Right atrium auricular region (tissue), 2 donors: ENCODE measurements at places on chromosomes 5 and 9. TPM values are rescaled to one million over a fixed set of nuclear protein-coding genes. Genes with fewer than 3 reads are reported as not detected.
A peak's percentile ranks its signal among the peaks of the same experiment; 100 is the strongest.

DNA sequence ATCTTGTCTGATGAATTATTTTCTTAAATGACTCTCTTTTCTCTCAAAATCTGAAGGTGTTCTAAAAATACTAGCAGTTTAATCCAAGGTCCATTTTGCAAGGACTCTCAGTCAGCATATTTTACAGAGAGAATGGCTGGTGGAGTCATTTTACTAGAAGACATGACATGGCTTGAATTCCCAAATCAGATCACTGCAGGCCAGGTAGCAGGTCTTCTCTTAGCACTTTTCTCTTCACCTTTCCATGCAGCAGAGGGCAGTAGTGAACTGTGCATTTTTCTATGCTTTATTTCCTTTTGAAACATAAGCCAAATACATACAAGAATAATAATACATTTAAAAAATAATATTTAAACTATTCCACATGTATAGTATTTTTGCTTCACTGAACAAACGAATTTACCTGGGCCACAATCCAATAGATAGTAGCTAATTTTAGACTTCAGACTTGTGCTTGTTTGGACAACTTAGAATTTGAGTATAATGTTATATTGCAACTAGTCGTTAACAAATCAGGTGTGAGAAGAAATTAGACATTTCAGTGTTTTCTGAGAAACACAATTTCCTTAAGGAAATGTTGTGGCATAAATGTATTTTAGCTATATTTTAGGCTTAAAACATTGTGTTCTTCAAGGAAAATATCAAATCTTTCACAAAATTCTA, 289.4 kb upstream of the DAB2 start:
- no peaks in the 10 kb centered on the region for H3K27me3 ChIP-seq
- H3K4me3 ChIP-seq = no peak overlapping the region
- no peak for DNase-seq
- H3K4me1 ChIP-seq = no peaks in the 10 kb centered on the region

- peaks cover 7% of the 10 kb centered on the region for H3K36me3 ChIP-seq
- H3K27me3 ChIP-seq = no peaks in the 10 kb centered on the region
- peaks cover 15% of the 10 kb centered on the region for H3K4me1 ChIP-seq
- DNase-seq = no peak
Observed at GRCh38 chr5:77080905-77081304, 6.2 kb downstream of the ZBED3 start.

DAB2 gene
- total RNA-seq = 17.5 TPM

GRCh38 chr5:156096259-156096658, 230.7 kb upstream of the SGCD start:
- H3K27me3 ChIP-seq = no peaks in the 10 kb centered on the region
- H3K27ac ChIP-seq = no peak overlapping the region
- no peak for DNase-seq
- no peaks in the 10 kb centered on the region for H3K36me3 ChIP-seq
- H3K4me1 ChIP-seq = no peaks in the 10 kb centered on the region

PHF24 gene
- total RNA-seq = not detected

- H3K27ac ChIP-seq = peak overlapping the region; percentile 86
- peak overlapping the region; percentile 4 for H3K4me3 ChIP-seq
- peaks cover 3% of the 10 kb centered on the region for H3K4me1 ChIP-seq
- no peaks in the 10 kb centered on the region for H3K36me3 ChIP-seq
- peak; percentile 96 for DNase-seq
Observed at GRCh38 chr9:131402738-131403492, 9.0 kb downstream of the PRRC2B start.

DNA sequence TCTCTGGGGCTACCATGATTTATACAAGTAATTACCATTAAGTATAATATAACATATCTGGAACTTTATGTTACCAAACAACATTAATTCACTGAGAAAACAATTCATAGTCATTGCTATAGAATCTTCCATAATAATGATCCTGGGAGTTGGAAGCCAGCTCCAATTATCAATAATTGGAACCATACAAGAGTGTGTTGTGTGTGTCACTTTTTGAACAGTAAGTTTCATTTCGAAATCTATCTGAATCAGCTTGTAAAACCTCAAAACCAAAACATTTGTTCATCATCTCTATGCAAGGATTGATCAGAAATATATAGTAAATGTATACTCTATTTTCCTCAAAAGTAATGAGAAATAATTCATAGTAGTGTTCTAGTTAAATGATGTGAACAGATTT, 348.1 kb downstream of the ARL15 start:
- H3K4me1 ChIP-seq = no peaks in the 10 kb centered on the region
- H3K27me3 ChIP-seq = no peaks in the 10 kb centered on the region

OTP gene
- not detected for total RNA-seq

DNA sequence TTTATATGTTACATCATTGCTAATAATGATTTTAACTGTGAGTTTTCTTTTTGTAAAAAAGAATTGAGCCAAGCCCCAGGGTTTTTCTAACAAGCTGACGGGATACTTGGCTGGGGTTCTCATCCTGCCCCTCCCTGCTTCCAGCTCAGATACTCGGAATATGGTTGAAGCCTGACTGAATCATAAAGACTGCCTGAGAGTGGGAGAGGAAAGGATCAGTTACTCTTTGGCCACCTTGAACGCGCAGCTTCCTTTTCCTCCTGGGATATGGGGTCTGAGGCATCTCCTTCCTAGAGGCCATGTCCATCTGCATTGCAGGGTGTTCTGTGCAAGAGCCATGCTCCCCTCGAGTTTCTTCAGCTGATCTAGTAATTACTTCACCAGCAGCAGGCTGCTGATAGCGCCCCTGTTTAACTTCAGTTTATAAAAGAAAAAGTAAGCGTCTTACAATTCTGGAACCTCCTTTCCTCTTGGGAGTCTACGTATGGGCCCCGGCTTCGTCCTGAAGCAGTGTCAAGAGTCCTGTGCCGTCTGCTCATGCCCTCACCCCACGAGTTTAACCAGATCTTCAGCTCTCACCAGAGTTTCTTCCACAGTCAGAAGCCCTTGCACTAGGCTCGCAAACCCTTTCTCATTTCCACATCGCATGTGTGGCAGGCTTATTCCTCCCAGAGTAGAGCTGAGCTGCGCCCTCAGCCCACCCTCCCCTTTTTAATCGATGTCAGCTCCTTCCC, 130.0 kb downstream of the MVB12B start:
- no peaks in the 10 kb centered on the region for H3K27me3 ChIP-seq
- H3K4me1 ChIP-seq = no peaks in the 10 kb centered on the region

- no peak overlapping the region for H3K4me3 ChIP-seq
- H3K27ac ChIP-seq = no peak overlapping the region
- H3K27me3 ChIP-seq = no peaks in the 10 kb centered on the region
- no peak for DNase-seq
- peaks cover 43% of the 10 kb centered on the region for H3K36me3 ChIP-seq
- no peaks in the 10 kb centered on the region for H3K4me1 ChIP-seq
Observed at GRCh38 chr9:32422237-32422806, 37.9 kb downstream of the ACO1 start.

- no peaks in the 10 kb centered on the region for H3K4me1 ChIP-seq
- no peak overlapping the region for H3K4me3 ChIP-seq
- no peak overlapping the region for H3K27ac ChIP-seq
- no peaks in the 10 kb centered on the region for H3K36me3 ChIP-seq
Observed at GRCh38 chr5:99315413-99316183, 386.8 kb upstream of the CHD1 start.

- DNase-seq = no peak
- no peak overlapping the region for H3K27ac ChIP-seq
- no peak overlapping the region for H3K4me3 ChIP-seq
- no peaks in the 10 kb centered on the region for H3K27me3 ChIP-seq
- no peaks in the 10 kb centered on the region for H3K4me1 ChIP-seq
Observed at GRCh38 chr5:138884554-138884953, 9.4 kb upstream of the LRRTM2 start.

DNA sequence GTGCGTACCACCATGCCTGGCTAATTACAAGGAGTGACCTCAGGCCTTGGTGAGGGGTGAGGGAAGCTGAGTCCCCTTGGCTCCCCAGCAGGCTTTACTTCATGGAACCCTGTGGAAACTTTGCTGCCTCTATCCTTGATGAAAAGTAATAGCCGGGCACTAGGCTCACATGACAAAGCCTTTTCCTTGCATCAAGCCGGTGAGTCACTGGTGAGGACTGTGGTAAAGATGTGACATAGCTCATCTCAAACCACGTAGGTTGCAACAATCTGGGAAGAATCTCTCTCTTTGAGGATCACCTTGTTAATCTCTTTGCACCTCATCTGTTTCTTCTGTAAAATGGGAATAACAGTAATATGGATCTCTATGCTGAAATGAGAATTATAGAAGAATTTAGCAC, 116.3 kb upstream of the SLC25A48 start:
- no peak overlapping the region for H3K27ac ChIP-seq
- no peak for DNase-seq
- H3K36me3 ChIP-seq = no peaks in the 10 kb centered on the region
- no peak overlapping the region for H3K4me3 ChIP-seq
- no peaks in the 10 kb centered on the region for H3K4me1 ChIP-seq
- no peaks in the 10 kb centered on the region for H3K27me3 ChIP-seq

LCN2 gene
- total RNA-seq = not detected

DNA sequence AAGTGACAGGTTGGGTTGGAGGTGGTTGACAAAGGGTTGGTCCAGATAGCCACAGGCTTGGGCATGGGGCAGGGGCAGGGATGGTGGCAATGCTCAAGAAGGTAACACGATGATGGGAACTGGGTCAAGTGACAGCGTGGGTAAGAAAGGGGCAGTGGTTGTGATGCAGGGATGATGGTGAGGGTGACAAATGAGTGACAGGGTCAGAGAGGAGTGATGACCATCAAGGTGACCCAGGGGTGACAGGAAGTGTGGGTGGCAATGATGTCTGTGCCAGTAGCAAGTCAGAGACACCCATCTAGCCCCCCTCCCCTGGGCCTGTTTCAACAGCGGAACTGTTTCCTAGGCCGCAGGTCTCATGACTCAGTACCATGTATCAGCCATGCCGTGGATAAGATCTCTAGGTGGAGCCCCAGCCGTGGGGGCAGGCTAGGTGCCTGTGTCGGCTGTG, 20.5 kb downstream of the AQP3 start:
- no peak overlapping the region for H3K27ac ChIP-seq
- no peak overlapping the region for H3K4me3 ChIP-seq
- no peaks in the 10 kb centered on the region for H3K27me3 ChIP-seq
- no peaks in the 10 kb centered on the region for H3K4me1 ChIP-seq

GRCh38 chr5:73116506-73116905, 3.9 kb upstream of the TMEM171 start:
- no peak overlapping the region for H3K4me3 ChIP-seq
- no peak overlapping the region for H3K27ac ChIP-seq
- no peaks in the 10 kb centered on the region for H3K36me3 ChIP-seq

F2RL1 gene
- total RNA-seq = 3.1 TPM

RNF208 gene
- total RNA-seq = 5.9 TPM

- H3K36me3 ChIP-seq = no peaks in the 10 kb centered on the region
- H3K27ac ChIP-seq = no peak overlapping the region
- H3K4me1 ChIP-seq = no peaks in the 10 kb centered on the region
- no peaks in the 10 kb centered on the region for H3K27me3 ChIP-seq
- DNase-seq = no peak
Observed at GRCh38 chr5:103690676-103691075, 128.1 kb upstream of the NUDT12 start.

DNA sequence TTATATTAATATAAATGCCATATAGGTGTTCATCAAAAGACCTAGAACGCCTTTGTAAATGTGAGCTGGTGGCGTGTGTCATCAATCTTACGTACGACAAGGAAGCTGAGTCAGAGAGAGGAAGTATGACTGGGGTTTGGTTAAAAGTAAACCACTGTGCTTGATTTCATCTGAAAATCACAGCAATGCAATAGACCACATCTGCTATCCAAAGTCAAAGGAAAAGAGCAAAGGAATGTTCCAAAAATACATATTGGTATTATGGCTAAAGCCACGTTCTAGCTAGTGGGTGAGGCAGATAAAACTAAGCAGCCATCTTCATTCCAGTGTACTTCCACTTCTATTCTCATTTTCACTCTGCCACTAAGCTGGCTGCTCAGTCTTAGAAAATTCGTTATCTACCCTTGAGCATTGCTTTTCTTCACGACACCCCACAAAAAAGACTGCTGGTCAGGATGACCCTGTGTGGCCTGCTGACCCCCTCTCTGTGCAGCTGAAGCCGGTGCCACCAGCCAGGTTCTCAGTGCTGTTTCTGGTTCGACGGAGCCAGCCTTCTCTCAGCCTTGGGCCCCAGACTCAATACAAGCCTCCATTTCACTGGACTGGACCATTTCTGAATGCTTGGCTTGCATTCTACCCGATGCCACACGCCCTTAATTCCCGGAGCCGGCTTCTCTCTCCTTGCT, 23.8 kb downstream of the SHC3 start:
- DNase-seq = no peak
- H3K4me3 ChIP-seq = no peak overlapping the region
- no peak overlapping the region for H3K27ac ChIP-seq
- H3K4me1 ChIP-seq = no peaks in the 10 kb centered on the region
- no peaks in the 10 kb centered on the region for H3K36me3 ChIP-seq

- H3K4me1 ChIP-seq = no peaks in the 10 kb centered on the region
- DNase-seq = no peak
- no peak overlapping the region for H3K27ac ChIP-seq
- H3K27me3 ChIP-seq = no peaks in the 10 kb centered on the region
- no peaks in the 10 kb centered on the region for H3K36me3 ChIP-seq
Observed at GRCh38 chr5:10339058-10339811, 14.3 kb upstream of the MARCHF6 start.

NUP155 gene
- 9.3 TPM for total RNA-seq

PPP1R2B gene
- total RNA-seq = not detected

- no peak overlapping the region for H3K4me3 ChIP-seq
- peaks cover 7% of the 10 kb centered on the region for H3K36me3 ChIP-seq
- H3K27ac ChIP-seq = peak overlapping the region; percentile 42
- H3K27me3 ChIP-seq = no peaks in the 10 kb centered on the region
- H3K4me1 ChIP-seq = no peaks in the 10 kb centered on the region
- no peak for DNase-seq
Observed at GRCh38 chr5:157390551-157391297, 69.3 kb upstream of the NIPAL4 start.

- H3K4me3 ChIP-seq = no peak overlapping the region
- H3K27ac ChIP-seq = no peak overlapping the region
- no peak for DNase-seq
- peaks cover 38% of the 10 kb centered on the region for H3K4me1 ChIP-seq
- H3K36me3 ChIP-seq = no peaks in the 10 kb centered on the region
- H3K27me3 ChIP-seq = no peaks in the 10 kb centered on the region
Observed at GRCh38 chr9:127781806-127782205, 3.3 kb upstream of the SH2D3C start.

GRCh38 chr5:157444224-157444623, 15.8 kb upstream of the NIPAL4 start:
- no peak overlapping the region for H3K4me3 ChIP-seq
- H3K4me1 ChIP-seq = no peaks in the 10 kb centered on the region
- DNase-seq = no peak
- no peaks in the 10 kb centered on the region for H3K36me3 ChIP-seq

DNA sequence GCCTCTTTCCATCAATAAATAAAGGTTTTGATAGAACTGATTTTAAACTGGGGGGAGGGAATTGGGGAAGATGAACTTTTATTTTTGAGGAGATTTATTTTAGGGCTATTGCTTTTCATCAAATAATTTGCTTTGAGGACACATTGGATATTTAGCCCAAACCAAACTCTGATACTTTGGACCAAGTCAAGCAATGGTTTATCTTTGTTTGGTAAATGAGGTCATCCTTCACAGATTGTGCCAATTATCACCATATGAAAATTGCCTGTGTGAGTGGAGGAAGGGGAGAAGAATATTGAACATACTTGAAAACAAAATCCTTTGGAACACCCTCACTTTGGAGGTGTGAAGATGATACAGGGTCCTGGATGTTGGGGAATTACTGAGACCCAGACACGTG, 176.9 kb upstream of the CD180 start:
- H3K27ac ChIP-seq = no peak overlapping the region
- no peaks in the 10 kb centered on the region for H3K27me3 ChIP-seq
- no peaks in the 10 kb centered on the region for H3K36me3 ChIP-seq
- H3K4me3 ChIP-seq = no peak overlapping the region

TMC1 gene
- not detected for total RNA-seq
